ENCODE measurements at places on chromosomes 12 and 14. TPM values are rescaled to one million over a fixed set of nuclear protein-coding genes. Genes with fewer than 3 reads are reported as not detected.

- ATAC-seq: no peak
Measured at GRCh38 chr14:80754696-80755095, 186.8 kb downstream of the CEP128 start.

DNA sequence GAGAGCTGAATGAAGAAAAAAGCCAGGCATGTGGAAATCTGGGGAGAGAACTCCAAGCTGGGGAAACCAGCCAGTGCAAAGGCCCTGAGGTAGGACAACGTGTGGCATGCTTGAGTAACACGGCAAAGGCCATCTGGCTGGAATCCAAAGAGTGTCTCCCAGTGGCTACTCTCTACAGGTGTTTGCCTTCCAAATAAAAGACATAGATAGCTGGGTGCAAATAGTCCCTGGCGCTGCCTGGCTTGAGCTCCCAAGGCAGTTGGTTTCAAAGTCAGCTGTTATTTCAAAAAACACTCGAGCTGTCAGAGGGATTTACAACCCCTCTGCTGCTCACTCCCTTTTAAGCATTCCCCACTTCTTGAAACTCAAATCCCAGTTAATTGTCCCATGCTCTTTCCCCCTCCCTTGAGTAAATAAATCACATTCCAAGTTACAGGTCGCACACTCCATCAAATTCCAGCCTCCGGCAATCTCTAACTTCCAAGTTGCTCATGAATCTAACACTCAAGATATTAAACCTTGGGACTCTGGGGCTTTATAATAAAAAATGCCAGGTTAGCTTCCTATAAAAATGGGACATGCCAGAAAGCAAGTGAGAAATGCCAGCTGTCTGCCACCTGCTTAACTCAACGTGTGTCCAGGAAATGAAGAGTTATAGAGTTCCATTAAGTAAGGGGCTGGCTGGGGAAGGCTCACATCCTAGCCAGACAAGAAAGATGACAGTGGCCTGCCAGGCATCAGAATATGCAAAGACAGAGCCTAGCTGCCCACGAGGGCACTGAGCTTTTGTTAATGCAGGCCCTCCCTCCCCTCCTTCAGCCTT, 133.6 kb upstream of the NOS1 start:
- ATAC-seq: no peak

TBX3 gene
- total RNA-seq: not detected

- ATAC-seq: no peak
Measured at GRCh38 chr12:32777159-32777558, 21.5 kb upstream of the YARS2 start.

CDK17 gene
- total RNA-seq: 28.5 TPM

DNA sequence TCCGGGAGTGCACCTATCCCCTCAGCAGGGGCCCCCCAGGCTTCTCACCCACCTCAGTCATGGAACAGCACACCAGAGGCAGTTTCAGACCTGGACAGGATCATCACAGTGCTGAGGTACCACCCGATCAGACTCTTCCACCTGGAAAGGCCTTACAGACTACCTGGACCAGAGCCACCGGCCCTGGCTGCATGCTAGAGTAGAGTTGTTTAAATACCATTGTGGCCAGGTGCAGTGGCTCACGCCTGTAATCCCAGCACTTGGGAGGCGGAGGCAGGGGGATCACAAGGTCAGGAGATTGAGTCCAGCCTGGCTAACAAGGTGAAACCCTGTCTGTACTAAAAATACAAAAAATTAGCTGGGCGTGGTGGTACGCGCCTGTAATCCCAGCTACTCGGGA, 61.5 kb downstream of the TSPAN11 start:
- no peak for ATAC-seq

DNA sequence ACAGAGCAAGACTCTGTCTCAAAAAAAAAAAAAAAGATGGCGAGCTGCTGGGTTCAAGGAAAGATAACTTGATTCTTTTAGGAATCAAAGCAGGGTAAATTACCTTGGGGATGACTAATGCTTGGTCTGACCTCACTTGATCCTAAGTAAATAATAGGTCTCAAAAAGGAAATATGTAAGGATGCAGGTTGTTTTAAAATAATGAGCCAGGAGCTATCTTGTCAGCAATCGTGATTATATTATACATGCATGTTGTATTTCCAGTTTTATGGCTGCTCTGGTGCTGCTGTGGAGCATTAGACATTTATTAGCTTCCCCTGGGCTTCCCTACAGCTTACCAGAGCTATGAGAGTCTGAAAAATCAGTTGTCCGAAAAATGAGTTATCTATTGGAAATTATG, 2.6 kb downstream of the EIF2B2 start:
- no peak for ATAC-seq

DNA sequence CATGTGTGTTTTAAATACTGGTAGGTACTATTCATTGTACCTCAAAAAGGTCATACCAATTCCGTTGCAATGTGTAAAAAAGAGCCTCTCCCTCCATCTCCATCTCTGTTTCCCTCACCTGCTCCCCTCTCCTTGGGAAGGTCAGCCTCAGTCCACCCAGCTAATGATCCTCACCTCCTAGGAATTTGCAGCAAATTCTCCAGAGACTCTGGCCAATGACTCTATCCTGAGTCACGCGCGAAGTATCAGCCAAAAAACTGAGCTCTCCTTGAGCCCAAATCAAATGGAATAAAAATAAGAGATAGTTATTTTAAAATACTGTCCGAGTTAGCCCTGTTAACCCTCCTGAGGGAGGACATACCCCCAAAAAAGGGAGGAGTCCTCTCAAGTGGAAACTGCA, 148.4 kb downstream of the DPF3 start:
- ATAC-seq: no peak

OR10P1 gene
- total RNA-seq: not detected

DNA sequence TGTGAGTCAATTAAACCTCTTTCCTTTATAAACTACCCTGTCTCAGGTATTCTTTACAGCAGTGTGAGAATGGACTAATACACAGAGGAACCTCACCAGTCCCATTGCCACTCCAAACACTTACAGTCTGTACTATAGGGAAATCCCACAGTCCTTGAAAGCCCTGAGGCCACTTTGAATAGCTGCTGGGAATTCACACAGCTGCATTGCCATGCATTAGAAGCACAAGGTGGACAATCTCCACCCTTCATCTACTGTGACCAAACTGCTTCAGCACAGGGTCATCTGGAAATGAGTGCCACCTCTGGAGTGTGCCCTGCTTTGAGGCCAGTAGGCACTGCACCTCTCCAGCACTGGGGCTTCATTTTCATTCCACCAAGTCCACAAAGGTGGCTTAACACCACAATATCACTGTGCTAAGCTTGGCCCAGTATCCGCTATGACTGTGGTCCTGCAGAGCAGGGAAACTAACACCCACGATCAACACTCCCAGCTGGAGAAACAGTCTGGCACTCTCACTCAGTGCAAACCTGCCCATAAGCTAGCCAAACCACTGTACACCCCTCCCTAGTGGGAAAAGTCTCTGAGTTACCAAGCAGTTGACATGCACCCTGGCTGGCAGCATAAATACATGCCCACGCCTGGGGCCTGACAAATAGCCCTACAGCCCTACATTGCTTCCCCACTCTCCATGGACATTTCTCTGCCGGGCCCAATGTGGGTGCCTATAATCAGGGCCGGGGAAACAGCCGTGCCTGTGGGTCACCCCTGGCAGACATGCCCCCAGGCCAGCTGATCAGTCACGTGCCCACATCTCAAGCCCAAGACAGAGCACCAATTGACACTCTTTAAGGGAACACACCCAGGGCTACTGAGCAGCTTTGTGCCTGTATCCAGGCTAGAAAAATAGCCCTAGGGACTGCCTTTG, 294.3 kb upstream of the MGAT4C start:
- ATAC-seq: no peak

IFI27 gene
- total RNA-seq: 2.1 TPM

- no peak for ATAC-seq
Measured at GRCh38 chr14:53790731-53791500, 165.7 kb downstream of the BMP4 start.

ETNK1 gene
- 81.7 TPM for total RNA-seq

DNA sequence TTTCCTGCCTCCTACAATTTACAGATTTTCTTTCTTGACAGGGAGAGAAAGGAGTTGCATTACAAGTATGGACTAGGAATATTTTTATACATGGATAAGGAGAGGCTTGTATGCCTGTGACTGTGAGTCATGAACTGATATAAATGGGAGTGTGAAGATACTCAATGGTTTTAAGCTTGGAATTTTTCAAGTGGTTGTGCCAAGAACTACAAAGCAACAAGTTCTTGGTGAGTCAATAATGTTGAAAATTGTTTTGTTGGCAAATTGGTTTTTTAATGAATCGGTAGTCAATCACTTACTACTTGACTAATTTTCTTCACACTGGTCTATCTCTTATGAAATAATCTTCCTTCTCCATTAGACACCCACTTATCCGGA, 58.9 kb upstream of the HMGA2 start:
- ATAC-seq: no peak

FAM186B gene
- total RNA-seq: not detected

DNA sequence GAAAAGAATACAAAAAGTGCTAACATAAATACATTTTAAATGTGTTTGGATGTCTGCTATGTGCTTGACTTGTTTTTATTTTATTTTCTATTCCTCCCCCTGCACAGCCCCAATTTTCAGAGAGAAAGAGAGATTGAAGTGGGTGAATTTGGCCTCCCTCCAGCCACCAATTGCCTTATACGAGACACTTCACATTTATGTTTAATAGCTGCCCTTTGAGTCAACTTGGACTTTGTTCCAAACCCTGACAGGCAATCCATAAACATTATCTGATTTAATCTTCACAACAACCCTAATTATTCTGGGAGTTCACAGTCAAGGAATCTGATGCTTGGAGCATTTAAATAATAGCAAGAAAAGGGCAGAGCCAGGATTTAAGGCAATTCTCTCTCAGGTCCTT, 161.7 kb downstream of the SLC15A4 start:
- no peak for ATAC-seq

DNA sequence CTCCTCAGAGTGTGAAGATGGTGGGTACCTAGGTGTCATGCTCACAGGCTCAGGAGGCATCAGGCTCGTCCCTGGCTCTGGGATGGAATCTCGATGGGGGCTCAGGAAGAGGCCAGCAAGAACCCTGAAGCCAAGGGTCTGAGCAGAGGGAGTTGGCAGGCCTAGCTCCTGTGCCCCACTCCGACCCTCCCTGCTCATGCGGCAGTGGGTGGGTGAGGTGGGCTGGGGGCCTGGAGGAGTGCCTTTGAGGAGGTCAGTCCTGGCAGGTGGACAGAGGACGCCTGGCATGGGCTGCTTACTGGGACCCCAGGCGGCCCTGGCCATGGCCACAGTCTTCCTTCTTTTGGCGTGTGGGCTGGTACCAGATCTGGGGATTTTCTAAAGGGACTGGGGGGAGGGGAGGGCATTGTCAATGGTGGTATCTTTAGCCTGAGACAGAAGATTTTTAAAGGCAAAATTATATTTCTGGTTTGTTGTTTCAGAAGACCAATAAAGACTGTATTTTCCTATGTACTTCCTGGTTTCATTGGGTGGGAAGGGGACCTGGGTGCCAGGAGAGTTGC, 16.0 kb downstream of the LRTM2 start:
- no peak for ATAC-seq

DNA sequence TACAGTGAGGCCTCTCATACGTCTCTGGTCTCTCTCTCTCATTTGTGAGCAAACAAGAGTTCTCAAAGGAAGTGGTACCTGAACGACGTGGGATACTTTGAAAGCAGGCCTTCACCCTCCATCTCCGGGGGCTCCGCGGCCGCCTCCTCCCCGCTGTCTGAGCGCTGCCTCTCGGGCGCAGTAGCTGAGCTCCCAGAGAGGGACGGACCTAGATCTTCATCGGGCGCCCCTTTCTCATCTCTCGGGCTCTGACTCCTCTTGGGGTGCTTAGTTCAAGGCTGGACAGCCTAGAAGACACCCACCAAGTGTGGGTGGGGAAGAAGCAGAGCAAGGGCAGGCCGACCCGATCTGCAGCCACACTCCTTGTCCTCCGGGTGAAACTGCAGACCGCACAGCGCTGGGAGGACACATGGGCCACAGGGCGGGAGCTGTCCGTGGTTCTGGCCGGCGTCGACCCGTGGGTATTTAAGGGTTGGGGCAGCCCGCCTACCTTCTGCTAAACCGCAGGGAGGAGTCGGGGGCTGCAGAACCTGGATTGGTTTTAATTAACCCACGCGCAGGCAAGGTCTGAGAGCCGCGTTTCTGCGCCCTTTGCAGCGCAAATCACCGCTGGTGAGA, 92.7 kb downstream of the PAH start:
- ATAC-seq: no peak

DNA sequence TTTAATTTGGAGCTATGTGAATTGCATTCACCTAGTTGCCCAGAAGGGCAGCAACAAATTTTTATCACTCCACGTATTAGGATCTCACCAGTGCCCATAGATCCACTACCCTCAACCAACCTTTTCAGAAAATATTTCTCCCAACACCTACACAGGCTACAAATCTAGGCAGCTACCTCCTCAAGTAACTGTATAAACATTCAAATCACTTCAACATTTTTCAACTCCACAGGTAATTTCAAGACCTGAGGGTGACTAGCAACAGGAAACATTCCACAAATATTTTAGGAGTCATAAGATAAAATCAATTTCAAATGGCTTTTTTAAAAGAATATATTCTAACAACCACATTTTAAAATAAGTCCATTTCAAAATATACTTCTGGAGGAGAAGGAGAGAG, 12.9 kb downstream of the PHLDA1 start:
- ATAC-seq: no peak

DNA sequence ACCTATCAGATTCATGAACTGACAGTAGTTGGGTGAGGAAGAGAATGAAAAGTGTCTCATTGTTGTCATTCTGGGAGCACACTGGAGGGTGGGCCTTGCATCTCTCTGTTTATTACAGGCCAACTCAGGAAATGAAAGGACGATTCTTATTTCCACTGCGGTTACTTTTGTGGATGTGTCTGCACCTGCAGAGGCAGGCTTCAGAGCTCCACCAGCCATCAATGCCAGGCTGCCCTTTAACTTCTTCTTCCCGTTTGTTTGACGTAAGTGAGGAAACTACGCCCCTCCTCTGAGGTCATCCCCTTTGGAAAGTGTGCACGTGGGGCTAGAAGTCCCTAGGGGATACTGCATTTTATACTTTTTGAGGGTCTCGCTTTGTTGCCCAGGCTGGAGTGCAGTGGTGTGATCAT, 33.7 kb downstream of the TCTN1 start:
- ATAC-seq: peak; percentile 38

FOXA1 gene
- 0.21 TPM for total RNA-seq

PRKD1 gene
- total RNA-seq: not detected

DNA sequence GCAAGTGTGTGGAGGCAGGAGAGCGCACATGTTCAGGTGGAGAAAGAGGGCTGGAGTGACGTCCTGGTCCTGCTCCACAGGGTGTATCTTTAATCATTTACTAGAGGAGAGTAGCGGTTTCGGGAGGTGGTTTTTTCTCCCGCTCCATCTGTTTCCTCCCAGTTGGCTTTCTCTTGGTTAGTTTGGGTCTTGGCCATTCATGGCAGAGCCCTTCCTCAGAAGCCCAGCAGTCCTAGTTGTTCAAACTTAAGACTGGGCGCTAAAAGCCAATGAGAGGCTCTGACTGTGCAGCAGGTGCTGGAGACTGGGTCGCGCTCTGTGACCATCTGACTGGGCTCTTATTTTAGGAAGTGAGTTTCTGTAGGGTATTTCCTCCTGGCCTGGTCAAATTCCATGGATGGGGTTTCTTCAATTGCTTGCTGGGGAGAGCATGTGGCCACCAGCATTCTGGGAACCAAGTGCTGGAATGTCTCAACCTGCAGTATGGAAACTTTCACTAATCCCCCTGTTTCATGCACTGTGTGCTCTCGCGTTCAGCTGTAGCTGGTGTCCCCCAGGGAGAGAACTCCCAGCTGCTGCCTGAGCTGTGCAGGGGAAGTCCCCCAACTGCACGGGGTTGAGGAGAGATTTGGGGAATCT, 27.4 kb upstream of the TSPAN9 start:
- no peak for ATAC-seq

GRCh38 chr12:53963005-53963404, 8.3 kb downstream of the HOXC12 start:
- ATAC-seq: no peak

- ATAC-seq: no peak
Measured at GRCh38 chr14:32399920-32400319, 70.8 kb downstream of the AKAP6 start.

Measured in activated T-helper 17 cell treated with anti-CD3 and anti-CD28 coated beads, Interleukin-2, amount 50 U/mL, for 72 hours (primary cell).